ENCODE measurements at places on chromosomes 2 and 18.

DNA sequence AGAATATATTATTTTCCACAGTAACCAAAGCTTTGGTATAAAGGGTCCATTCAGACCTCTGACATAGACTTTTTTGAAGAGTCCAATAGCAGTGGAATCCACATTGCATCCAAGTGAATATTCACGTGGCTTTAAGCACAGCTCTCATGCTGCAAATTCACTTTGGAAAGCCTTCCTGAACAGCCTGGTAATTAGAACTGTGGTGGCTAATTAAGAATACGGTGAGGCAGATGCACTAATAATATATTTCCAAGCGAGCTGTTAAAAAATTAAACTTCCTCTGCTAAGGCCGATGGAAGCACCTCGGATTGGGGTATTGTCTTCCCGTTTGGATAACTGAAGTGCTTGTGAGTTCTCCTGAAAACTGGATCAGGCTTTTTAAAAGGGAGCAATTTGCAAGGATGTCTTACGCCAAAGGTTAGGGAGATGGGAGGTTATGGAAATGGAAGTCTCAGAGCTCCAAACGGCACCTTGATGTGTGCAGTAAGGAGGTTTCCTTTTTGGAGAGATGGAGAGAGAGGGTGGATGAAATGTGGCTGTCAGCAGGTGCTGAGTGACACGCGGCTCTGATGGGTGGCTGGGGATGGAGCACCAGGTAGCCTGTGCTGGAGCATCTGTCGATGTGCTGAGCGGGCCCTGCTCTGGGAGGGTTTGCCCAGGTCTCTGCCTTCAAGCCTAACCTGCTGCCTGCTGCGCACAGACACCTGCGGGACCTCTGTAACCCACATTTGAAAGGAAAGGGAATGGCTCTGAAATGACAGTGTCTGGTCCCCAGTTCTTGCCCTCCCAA, 37.5 kb downstream of the CABLES1 start:
- no peak for DNase-seq

DNA sequence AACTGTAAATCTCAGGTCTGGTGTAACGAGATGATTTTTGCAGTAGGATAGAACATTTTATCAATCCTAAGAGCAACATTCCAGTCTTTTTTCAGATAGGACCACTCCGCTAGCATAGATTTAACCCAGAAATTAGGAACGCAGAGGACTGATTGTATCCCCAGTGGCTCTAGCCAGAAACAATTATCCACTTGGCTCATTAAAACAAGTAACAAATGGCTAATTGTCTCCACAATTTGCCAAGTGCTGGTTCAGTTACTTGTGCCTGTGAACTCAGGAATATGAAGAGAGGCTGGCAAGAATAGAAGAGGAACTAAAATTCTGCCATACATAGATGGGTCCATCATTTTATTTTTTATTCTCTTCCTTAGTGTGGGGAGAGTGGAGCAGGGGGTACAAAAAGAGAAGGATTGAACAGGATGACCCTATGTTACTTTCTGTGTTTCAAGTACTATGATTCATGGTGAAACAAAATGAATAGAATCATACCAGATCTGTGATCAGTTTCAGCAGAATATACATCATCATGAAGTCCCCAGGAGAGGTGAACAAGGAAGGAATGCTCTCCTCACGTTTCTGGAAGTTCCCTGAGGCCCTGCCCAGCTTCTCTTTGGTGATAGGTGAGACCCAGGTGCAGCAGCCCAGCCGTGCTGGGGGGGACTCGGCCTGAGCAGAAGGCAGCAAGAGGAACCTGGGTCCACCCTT, 121.6 kb downstream of the ARL4C start:
- DNase-seq = peak; percentile 3

GRCh38 chr2:12416600-12416999, 300.1 kb upstream of the TRIB2 start:
- DNase-seq = no peak

GRCh38 chr18:55324166-55324565, 263.8 kb downstream of the TCF4 start:
- DNase-seq = no peak

DNA sequence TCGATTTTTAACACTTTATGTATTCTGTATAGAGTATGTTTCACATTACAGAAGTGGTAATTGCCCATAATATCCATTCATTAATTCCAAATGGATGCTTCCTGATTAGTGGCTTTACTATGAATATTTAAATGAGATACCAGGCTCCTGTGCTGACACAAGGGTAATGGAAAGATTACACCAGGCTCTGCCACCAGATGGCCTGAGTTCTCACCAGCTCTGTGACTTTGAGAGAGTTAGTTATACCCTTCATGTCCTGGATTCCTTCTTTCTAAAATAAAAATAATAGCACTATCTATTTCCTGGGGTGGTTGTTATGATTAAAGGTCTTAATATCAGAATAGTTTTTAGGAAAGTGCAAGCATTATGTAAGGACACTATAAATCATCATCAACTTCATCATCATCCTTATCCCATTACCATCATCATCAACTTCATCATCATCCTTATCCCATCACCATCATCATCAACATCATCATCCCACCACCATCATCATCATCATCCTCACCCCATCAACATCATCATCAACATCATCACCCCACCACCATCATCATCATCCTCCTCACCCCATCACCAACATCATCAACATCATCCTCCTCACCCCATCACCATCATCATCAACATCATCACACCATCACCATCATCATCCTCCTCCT, 151.8 kb downstream of the DNER start:
- DNase-seq = no peak

DNA sequence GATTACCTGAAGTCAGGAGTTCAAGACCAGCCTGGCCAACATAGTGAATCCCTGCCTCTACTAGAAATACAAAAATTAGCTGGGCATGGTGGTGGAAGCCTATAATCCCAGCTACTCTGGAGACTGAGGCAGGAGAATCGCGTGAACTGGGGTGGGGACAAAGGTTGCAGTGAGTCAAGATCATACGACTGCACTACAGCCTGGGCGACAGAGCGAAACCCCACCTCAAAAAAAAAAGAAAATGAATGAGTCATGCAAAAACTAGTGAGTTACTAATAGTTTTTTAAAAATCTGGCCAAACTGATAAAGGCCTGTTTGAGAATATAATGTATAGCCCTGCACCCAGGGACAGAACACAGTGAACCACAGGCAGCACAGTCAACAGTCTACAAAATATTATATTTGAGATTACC, 17.5 kb downstream of the AFG3L2 start:
- no peak for DNase-seq

DNA sequence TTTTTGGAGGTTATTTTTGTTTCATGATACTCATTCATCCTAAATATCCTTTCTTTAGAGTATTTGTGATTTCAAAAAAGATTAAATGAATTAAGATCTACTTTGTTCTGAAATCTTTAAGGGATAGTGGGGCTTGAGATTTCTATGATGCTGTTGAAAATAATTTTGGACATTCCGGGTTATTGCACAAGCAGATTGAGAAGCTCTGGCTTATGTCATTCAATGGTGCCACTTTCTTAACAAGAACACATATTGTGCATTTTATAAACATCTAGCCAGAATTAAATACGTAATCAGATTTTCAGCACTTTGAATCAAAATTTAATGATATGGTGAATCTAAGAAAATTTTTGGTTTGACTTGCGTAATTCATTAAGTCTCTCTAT, 207.7 kb upstream of the COL3A1 start:
- no peak for DNase-seq

DNA sequence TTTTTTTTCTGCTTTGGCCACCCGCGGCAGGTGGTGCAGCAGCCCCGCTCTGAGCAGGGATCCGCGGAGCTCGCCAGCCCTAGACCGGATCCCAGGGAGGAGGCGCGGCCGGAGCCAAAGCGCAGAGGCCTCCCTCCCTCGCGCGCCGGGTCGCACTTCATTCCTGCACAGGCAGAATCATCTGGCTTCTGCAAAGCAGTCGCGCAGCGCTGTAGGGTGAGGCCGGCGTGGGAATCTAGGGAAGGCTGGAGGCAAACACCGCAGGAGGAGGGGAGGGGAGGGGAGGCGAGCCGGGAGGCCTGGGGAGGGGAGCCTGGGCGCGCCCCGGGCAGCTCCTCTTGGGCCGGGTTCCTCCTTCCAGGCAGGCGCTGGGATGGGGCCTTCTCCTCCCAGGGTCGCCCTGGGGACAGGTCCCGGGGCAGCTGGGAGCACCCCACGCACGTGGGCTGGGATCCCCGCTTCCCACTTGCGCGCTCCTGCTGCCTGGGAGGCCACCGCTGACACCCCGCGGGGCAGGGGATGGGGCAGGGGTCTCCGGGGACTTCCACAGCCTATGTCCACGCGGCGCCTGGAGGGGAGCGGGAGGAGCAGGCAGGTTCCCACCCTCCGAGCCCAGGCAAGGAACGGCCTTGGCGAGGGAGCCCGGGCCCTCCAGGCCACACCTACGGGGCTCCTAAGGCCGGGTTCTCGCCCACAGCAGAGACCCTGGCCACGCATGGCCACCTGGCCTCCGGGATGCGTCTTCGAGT, 45.0 kb downstream of the MBP start:
- DNase-seq = no peak

DNA sequence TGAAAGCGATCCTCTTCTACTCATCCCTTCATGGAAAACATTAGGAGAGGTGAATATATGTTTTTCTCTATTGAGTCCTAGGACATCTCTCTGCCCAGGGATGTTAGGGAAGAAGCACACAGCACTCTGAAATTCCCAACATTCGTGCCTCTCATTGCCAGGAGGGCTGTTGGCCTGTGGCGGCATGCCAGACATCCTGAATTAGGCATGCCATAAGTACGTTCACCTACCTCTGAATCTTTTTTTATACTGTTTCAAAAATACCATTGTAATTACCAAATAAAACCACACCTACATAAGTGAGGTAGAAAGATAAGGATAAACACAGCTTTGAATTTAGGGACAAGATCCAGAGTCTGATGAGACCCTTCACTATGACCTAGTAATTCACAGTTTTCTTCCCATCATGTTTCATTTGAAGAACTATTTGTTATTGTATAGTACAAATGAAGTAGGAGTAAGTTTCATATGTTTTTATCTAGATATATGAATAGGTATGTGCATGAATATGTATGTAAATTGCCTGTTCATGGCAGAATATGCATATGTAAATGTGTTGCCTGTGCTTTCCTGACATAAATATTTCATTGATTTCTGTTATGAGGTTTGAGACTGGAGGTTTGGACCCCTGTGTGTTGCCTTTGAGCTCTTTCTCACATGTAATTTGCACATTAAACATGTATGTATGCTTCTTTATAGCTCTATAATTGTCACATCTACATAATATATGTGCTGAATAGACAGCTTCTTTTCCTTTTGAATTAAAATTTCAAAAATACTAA, 66.6 kb upstream of the STAM2 start:
- DNase-seq = no peak

- DNase-seq = no peak
Observed at GRCh38 chr2:26614216-26615138, 26.7 kb downstream of the CIB4 start.

Measured in hippocampal formation (tissue), 2 donors.